ENCODE measurements at places on chromosomes 6 and 20.

GRCh38 chr6:128836761-128837160 is 46.2 kb upstream of the LAMA2 start:
- no peak for DNase-seq

DNA sequence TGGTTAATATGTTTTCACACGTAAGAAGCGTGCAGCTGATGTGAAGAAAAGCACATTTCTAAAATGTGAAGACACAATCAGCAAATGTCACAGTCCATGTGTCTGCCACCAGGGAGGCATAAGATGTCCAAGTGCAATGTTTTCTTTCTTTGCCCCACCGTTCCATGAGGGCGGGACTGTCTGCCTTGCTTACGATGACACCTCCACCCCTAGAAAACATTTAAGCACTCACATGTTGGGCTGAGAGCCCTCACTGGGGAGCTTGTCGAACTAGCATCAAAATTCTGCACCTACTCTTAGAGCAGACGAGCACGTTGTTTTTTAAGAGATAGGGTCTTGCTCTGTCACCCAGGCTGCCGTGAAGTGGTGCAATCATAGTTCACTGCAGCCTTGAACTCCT is 57.6 kb downstream of the PSMG4 start:
- DNase-seq, result no peak

DNA sequence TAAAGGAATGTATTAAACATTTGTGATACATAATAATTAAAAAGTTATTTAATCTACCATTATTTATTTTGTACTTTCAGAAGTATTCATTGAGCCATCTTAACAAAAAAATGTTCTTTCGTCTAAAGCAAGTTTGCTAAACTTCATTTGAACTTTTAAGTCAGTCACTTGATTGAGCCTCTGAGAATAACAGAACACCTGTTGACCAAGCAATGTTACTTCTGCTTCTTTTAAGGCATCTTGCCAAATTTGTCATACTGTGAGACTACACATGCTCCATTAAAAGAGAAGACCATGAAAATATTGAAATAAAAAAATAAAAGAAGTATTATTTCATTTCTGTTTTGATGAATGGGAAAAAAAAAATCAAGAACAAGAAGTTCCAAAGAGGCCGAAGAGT is 141.8 kb upstream of the BMP5 start:
- no peak for DNase-seq

DNA sequence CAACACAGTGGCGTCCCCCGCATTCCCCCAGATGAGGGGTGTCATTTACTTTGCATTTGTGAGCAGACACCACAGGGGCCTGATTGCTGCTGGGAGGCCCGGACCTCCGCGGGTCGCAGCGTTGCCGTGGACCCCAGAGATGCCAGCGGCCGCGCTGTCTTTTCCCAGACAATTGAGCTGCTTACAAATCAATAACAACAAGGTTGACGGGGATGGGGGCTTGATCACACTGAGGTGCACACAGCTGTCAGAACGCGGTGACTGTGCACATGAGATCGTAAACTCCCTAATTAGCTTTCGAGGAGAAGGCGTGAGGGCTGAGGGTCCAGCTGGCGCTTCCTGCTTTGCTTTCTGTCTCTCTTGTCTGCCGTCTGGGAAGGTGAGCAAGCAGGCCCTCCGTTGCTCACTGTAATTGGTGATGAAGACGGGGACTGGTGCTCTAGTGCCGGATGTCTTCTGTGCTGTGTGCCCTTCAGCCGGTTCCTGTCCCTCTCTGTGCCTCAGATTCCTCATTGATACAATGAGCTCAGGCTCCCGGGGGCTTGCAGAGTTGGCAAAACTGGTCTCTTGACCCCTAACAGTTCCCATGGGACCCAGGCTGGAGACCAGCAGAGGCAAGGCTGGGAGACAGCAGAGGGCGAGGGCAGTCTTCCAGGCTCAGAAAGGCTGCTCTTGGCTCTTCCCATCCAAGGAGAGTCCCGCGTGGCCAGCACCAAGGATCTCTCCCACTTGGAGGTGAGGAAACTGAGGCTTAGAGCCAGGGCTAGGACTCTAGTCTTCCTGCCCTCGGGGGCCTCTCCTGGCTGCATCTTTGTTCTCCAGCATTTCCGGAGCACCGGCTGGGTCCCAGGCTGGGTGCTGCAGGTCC is 126.0 kb upstream of the PMEPA1 start:
- no peak for DNase-seq

DNA sequence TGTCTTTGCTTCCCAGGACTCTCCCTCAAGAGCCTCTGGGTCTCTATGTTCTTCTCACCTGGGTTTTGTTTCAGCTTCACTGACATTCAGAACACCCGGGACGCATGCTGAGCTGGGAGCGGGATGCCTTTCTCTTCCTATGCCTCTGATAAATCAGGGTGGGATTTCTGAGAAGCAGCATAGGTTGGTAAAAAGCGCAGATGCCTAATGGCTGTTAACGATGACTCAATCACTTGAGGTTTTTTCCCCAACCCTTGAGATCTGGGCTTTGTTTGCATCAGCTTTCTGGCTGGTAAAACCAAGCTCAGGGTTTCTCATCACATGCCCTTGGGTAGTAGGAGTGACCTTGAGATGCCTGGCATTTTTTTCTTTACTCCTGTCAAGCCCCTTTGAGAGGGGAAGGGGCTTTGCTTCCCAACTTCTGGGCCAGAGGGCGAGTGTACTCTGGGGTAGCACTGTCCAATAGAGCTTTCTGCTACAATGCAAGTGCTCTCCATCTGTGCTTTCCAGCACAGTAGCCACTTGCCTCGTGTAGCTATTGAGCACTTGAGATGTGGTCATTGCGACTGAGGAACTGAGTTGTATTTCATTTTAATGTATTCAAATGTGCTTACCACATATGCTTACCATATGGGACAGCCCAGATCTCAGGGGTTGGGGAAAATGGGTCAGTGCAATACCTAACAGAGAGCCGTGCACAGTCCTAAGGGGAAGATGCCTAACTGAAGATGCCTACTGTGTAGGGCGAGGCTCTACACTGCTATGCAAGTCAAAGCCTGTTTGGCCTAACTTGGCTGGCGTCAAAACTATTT is 69.1 kb downstream of the PPP1R14C start:
- no peak for DNase-seq

- DNase-seq, result no peak
Measured at GRCh38 chr6:37871616-37872372, 52.3 kb downstream of the ZFAND3 start.

DNA sequence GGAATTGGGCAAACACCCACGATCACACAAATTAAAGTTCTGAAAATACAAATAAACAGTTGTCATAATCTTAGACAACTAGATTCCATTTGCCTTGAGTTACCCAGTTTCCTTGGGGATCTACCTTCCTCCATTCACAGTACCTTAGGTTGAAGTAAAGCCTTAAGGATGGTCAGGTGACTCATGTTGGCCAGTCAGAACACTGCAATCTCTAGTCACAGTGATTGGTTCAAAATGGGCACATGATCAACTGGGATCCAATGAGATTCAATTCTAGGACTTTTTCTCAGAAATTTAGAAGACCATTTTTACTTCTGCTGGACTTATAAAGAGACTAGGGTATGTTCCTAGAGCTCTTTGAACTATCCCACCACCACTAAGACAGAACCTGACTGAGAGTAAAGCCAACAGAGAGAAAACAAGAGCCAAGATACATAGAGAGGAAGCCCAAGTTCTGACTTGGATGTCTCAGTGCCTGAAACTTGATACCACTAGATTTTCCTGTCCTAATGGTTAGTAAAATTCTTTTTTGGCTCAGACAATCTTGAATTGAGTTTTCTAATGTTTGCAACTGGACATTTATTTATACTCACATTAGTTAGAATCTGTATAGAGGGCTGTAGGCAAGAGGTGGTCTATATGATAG is 8.6 kb upstream of the CLIC5 start:
- DNase-seq, result no peak

All from right forelimb (tissue), 1 donor.